ENCODE measurements at places on chromosomes 12 and 14.
A peak's percentile ranks its signal among the peaks of the same experiment; 100 is the strongest.

DNA sequence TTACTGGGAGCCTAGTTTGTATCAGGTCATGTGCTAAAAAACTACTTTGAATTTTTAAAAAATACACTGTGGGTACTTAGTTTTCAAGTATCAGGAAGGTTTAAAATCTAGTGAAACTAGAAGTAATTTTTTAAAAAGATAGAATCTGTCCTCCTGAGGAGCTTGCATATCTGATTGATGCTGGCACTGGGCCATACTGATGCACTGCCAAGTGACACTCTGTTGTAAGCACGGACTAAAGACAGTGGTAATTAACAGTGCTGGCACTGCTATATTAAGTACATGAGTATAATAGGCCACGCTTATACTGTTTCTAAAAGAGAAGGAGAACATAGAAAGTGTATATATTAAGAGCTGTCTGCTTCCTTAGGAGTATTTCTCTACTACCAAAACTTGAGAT, 10.0 kb upstream of the TBC1D30 start:
- no peak for DNase-seq

GRCh38 chr12:52724384-52724783, 21.1 kb upstream of the KRT77 start:
- no peak for DNase-seq

DNA sequence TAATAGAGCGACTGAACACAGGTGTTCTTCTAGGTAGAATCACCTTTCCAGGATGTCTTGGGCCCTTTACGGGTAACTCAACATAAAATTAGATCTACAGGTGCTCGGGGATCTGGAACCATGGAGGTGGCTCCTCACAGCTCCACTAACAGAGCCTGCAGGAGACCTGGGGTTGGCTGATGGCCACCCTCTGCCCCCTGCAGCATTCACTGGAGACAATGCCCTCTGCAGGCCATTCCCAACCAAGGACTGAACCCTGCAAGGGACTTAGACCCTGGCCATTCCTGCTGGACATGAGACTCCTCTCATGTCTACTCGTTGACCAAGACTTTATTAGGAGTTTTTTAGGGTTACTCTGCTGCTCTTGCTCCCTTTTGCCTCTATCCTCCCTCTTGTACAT, 58.5 kb upstream of the PPP4R3A start:
- DNase-seq = no peak

- DNase-seq = no peak
Measured at GRCh38 chr12:53143355-53143754, 37.2 kb upstream of the ZNF740 start.

- DNase-seq = peak; percentile 75
Measured at GRCh38 chr14:46344327-46344937, 307.1 kb downstream of the RPL10L start.

DNA sequence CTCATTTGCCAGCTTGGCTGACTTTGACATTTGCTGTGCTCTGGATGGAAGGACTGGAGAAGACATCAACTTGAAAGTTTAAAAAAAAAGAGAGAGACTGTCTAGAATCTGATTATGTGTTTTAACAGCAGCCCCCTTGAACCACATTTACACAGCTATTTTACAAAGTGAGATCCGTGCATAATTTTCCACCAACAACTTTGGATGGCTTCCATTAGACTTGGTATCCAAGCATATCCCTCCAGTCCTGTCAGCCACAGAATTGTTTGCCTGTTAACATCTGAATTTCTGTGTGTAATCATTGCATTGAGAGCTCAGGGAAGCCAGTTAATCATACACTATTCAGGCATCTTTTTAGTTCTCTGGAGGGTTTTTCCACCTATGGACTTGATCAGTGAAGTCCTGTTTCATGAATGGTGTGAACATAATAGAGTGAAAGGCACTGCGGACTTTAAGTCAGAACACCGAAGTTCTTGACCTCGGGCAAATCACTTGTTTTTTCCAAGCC, 93.7 kb downstream of the SAMD4A start:
- DNase-seq = no peak

DNA sequence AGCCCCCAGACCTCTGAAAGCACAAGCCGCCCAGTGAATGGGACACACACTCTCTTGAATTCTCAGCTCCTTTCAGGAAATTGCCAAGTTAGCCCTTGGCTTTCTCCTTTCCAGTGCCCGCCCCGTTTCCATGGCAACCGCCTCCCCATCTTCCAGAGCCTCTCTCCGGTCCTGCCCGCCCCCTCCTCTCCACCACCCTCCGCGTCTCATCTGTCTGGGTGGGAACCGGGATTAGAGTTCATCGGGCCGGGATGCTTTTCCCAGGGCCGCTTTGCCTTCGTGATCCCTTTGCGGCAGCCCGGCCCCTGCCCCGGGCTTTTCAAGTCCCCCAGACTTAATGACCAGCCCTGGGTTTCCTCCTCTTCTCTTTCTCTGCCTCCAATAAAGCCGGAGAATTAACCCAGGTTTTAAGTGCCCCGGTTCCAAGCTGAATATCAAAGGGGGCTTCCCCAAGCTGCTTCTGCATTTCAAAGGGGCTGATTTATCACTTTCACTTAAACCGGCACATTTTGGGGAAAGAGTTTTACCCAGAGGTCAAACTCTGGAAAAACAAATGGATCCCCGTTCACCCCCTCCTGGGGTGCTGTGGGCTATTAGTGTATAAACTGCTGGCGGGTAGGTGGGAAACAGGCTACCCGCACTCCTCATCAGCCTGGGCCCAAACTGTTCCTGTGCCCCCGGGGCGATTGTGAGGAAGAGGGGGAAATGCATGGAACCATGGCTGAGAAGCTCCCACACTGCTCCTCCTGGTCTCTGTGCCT, 101.7 kb downstream of the ZFP36L1 start:
- DNase-seq = peak; percentile 61

- no peak for DNase-seq
Measured at GRCh38 chr12:81161680-81162079, 83.8 kb downstream of the ACSS3 start.

GRCh38 chr12:57240926-57241401, 10.0 kb downstream of the STAC3 start:
- peak; percentile 81 for DNase-seq

DNA sequence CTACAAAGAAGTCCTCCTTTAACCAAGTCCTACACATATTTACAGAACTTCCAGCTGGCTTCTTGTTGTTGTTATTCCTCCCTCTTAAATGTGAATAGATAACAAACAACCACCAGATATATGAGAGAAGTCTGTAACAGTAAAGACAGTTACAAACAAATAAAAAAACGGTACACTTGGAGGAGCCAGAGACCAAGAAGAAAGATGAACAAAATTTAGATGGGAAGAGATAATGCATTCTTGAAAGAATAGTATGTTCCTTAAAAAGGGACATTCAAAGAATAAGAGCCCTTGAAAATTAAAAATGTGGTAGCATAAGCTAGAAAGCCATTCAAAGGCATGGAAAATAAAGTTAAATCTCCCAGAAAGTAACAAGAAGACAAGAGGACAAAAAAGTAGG, 25.9 kb downstream of the SLCO1A2 start:
- no peak for DNase-seq

GRCh38 chr12:100926669-100927248, 132.2 kb downstream of the ANO4 start:
- peak; percentile 94 for DNase-seq

- DNase-seq = no peak
Measured at GRCh38 chr12:5467931-5468330, 36.0 kb downstream of the NTF3 start.

- DNase-seq = peak; percentile 27
Measured at GRCh38 chr14:79809849-79810612, 401.3 kb downstream of the DIO2 start.

DNA sequence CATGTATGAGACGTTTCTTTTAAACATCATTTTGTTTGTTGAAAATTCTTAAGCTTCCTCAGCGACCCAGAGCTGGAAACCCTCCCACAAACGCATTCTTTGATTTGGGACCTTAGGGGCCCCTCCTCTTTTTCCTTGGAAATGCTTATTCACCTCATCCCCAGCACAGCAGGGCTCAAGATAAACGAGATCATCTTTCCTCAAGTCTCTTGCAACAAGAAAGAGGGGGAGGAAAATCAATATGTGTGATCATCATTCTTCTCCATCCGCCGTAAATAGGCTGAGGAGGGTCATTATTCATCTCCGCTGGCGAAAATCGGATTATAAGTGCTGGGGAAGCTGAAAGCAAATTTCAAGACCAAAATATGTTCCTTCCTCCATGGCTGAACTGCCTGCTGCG, 1415.2 kb downstream of the AACS start:
- peak; percentile 53 for DNase-seq

DNA sequence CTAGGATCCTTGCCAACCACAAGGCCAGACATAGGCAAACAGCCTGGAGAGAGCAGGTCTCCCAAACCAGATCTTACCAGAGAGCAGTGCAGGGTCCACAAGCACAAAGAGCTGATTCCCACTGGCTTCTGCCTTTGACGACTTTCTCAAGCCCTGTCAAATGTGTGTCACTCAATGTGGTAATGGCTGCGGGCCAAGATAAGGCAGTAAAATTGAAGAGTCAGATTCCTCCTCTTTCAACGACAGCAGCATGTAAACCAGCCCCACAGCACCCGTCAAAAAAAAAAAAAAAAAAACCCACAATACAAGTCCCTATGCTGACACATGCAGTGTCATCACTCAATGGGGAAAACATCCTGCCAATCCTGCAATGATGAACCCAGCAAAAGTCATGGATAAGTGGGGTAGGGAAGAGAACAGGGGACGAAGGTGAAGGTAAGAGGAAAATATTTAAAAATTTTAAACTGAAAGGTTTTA, at the start of gene STON2:
TSS of gene STON2 (minus strand) at position 123 of the 477 bp plus-strand sequence. CDS start 1,942 bp downstream, outside the sequence.
- no peak for DNase-seq

DNA sequence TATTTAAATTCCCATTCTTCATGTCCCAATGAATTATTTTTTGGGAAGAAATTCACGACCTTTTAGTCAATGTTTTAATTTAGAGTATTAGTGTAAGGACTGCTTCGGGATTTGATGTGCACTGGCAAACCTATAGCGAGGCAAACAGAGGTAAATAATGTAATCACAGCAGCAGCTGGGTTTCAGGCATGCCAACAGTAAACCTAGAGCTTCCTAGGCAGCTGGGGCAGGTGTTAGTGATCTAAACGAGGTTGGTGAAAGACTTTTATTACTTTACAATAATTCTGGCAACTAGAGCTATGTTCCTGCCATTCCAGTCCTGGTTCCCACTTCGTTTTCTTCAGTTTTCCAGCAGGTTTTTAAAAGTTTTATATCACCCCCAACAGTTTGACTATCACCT, 1036.4 kb upstream of the FOXG1 start:
- DNase-seq = no peak

DNA sequence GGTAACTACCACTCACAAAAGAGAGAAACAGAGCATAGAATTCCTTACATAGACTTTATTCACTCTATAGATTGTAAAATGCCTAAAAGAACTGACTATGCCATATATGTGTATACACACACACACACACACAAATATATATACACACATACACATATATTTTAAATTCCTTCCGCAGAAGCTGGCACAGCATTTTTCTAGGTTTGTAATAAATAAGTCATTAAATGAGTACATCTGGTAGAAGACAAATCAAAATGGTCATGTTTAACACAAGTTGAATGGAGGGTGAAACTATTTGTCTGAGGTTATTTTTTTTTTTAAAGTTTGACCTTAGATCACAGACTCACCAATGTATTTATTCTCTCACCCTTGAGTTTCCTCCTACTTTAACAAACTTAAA, 58.2 kb downstream of the CCER1 start:
- DNase-seq = no peak

GRCh38 chr12:109782326-109782703, 50.9 kb downstream of the TRPV4 start:
- DNase-seq = no peak

- DNase-seq = peak; percentile 91
Measured at GRCh38 chr12:108611884-108612415, 14.1 kb upstream of the TMEM119 start.

- DNase-seq = no peak
Measured at GRCh38 chr12:11133162-11133561, 1.3 kb downstream of the TAS2R30 start.

DNA sequence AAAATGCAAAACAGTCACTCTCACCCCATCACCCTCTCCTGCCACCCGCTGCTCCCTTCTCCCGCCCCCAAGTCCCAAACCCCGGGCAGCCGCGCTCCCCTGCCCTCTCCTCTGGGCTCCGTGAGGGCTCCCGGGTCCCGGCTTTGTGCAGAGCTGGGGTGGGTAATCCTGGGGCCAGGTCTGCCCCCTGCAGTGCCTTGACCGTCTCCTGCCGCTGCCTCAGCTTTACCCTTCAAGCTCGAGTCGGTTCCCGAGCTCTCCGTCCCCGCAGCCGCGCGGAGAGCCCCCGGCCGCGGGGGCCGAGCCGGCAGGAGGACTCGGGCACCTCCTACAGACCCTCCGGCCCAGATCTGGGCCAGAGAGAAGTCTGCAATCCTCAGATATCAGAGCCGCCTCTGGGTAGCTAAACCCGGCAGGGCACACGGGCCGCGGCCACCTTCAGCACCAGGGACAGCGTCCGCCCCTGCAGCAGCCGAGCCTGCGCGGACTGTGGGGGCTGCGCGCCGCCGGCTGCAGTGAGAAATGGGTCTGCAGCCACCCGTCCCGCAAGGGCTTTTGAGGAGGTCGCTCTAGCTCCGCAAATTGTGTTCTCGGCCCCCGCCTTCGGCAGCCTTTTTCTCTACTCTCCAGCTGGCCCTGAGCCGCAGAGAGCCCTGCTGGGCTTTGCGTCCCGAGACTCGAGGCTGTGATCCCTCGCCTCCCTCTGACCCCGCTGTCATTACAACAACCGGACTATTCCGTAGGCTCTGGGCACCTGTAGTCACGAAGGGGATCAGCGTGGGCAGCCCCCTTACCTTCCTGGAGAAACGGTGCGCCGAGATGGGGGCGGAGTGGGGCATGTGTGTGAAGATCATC, 1.2 kb downstream of the PRMT8 start:
- peak; percentile 91 for DNase-seq

DNA sequence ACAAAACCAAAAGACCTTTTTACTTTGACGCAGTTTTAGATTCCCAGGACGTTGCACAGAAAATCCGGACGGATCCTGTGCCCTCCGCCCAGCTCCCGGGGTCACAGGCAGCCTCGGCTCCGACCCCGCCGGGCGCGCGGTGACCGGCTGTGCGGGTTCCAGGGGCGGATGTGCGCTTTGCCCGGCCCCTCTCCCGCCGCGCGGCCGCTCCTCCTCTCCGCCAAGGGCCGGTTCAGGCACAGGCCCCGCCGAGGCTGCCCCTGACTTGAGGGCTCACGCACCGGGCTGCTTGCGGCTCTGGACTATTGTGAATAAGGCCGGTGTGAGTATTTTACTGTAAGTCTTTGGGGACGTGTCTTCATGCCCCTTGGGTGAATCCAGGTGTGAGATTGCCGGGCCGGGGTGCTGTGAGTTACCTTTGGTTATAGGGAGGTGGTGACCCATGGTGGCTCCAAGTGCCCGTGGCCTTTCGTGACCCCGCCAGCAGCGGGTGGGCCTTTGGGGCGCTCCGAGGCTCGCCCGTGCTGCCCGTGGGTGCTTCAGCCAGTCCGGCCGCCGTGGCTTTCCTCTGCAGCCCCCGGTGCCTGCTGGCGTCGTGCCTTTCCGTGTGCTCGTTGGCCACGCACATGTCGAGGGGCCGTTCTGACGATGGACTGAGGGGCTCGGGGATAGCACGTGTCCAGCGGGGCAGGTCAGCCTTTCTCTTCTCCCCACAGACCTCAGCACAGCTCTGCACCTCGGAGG, 45.9 kb downstream of the NOC4L start:
- DNase-seq = peak; percentile 78
